Posterior cingulate gyrus (tissue), 11 donors: ENCODE measurements at places on chromosomes 3 and 15.

DNA sequence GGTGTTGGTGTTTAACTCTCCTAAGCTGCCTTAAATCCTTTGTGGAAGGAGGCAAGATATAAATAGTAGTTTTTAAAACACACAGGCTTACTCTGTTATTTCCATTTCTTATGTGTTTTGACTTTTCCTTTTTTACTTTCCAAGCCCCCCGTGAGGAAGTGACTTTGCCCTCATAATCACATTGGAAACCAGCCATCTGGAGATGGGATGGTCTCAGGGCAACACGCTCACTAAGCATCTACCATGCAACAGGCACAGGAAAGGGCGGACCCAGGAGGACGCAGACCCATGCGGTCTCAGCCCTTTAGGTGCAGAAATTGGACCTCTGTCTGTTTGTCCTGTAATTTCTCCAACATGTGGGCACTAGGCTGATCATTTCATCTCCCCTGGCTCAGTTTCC lies 115.7 kb downstream of the PDZRN3 start:
- no peak for DNase-seq

GRCh38 chr3:117246771-117247555 lies 537.4 kb downstream of the TUSC7 start:
- DNase-seq: no peak

- DNase-seq: peak; percentile 39
Observed at GRCh38 chr3:10194328-10195071, 29.8 kb downstream of the IRAK2 start.

GRCh38 chr15:64854041-64854440 lies 12.3 kb downstream of the PLEKHO2 start:
- DNase-seq: no peak

GRCh38 chr3:125052624-125053303 lies 3.0 kb downstream of the HEG1 start:
- no peak for DNase-seq

DNA sequence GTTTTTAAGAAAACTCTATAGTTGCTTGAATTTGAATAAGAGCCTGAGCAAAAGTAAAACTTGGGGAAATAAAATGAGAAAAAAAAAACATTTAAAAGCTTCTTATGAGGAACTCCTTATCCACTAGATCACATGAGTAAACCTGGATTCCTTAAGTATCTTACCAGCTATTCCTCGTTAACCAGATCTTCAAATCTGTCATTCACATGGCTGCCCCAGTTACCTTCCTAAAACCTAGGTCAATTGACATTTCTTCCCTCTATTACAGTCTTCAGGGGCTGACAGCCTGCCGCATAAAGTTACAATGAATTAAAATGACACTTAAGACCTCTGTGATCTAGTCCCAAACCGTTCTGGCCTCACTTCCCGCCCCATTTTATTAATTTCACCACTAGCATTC lies 583.6 kb downstream of the NR2F2 start:
- DNase-seq: no peak

DNA sequence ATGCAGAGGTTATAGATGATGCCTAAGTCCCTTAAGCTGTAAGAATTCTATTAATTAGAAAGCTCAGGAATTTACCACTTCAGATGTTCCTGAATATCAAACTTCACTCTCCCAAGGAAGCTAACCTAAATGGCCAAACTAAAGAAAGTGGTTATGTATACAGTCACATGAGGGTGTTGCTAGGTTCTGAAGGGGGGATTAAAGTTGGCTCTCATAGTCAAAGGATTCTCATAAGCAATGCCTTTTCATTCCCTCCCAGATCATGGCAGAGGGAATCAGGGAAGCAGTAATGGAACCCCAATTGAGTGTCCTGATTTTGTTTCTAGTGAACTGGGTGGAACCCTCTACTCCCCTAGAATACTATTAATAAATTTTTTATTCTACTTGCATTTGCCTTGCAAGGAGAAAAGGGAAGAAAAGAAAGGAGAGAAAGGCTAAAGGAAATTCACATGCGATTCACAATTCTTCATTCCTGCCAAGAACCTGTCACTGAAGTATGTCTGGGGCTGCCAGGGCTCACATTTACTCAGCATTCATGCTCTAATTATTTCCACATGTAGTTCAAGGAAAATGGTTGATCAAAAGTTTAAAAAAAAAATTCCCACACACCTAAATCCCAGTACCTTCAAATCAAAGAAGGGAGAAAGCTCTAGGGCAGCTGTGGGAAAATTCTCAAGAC lies 25.1 kb downstream of the FSTL1 start:
- DNase-seq: no peak

DNA sequence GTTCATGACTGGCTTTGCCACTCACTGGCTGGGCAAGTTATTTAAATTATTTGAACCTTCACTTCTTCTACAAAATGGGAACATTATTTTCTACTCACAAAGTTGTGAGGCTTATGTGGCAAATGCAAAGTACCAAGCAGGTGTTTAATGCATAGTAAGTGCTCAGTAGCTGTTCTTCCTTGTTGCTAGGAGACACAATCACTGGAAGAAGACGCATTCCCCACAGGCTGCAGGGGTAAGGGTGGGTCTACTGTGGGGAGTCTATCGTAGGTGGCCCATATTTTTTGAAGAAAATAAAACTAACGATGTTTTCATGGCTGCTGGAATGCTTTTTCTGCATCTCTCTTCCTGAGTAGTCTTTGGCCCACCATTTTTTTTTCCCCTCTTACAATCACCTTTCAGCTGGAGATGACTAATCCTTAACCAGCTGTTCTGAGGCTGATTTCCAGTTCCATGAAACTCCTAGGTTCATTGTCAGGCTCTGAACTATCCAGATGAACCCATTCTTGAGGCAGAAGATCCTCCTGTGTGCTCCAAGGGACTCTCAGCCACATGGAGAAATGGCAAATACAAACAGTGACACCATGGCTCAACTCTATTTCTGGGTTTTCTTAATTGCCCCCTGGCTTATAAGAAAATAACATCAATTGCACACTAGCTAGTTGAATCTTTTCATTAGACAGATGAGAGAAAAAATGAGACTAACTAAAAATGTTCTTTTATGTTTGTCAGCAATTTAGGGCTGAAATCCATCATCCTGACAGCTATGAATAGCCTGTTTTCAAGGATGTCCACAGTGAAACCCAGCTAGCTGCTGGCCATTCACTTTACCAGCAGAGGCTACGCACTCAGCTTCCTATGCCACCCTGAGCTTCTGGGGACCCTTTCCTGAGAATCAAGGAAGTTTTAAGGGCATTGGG lies 108.3 kb upstream of the ETV5 start:
- DNase-seq: no peak

DNA sequence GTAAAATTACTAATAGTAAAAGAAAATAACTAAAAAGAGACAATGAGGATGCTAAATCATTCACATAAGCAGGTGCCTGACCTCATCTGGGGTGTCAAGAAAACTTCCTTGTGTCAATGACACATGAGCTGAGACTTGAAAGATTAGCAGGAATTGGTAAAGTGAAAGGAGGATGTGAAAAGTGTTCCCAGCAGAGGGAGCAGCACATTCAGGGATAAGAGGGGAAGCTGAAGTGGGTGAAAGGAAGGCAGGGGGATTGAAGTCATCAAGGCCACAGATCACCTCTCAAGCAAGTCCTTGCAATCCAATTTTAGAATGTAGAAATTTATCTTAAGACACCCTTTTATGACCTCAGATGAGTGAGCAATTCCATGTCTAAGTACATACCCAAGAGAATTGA lies 60.2 kb upstream of the ACP3 start:
- DNase-seq: no peak

GRCh38 chr15:44715142-44715796 lies 4.0 kb downstream of the B2M start:
- no peak for DNase-seq

DNA sequence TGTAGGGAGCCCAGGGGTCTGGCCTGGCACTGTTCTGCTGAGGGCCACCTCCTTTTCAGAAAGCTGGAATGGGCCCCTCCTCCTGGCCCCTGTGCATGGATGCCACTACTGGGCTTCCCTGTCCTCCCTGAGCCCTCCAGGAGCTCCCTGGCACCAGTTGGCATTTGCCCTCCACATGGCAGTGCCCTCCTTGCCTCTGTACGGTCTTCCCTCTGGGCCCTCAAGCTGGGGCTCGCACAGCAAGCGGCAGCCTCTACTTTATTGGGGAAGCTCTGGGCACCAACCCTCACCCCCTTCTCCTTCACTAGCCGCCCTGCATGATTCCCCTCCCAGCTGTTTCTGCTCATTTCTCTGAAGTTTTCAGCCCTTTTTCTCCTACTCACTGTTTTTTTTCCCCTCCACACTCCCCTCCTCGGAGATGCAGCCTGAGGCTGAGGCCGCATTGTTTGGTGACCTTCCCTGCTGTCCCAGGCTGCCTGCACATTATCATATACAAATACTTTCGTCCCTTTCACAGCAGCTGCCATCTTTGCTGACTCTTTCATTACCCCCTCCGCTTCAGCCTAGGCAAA lies 127.3 kb downstream of the EEFSEC start:
- no peak for DNase-seq

GRCh38 chr15:34584330-34584668 lies 848 bp upstream of the GOLGA8B start:
- no peak for DNase-seq

- no peak for DNase-seq
Observed at GRCh38 chr3:184126006-184126405, 9.2 kb upstream of the EIF2B5 start.

- DNase-seq: no peak
Observed at GRCh38 chr3:100354850-100355249, 20.3 kb downstream of the NIT2 start.

DNA sequence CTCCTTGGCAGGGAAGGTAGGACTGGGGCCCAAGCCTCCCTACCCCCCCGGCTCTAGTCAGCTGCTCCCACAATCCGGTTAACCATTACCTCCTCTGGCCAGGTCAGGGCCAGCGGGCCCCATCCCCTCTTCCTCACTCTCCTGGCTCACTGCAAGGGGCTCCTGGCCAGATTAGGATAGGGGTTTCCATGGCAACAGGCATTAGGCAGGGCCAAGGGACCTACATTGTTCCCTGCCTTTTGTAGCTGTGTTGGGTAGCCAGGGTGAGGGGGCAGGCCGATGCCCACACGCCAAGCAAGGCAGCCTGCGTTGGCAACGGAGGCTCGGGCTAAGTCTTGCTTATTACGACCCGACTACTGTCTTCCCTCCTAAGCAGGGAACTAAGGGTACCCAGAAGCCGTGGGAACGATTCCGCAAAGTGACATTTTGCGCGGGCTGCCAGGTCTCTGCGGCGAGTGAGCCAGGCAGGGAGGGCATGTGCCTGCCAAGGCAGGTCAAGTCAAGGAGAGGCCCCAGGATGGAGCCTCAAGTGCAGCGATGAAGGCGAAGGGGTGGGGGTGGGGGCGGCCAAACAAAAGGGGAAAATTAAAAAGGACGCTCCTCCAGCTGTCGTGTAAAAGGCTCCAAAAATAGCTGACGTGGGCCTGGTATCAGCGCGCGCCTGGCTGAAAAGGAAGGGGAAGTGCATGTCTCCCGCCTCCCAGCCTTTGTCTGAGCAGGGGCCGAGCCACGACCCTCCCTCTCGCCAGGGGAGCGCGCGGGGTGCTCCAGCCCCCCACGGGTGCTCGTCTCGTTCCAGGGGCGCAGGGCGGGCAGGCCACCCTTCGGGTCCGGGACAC lies 919 bp downstream of the IDH2 start:
- peak; percentile 54 for DNase-seq
